ENCODE measurements at places on chromosomes 6 and 20.

GRCh38 chr6:35392111-35392702 lies 49.8 kb downstream of the PPARD start:
- no peak for DNase-seq

DNA sequence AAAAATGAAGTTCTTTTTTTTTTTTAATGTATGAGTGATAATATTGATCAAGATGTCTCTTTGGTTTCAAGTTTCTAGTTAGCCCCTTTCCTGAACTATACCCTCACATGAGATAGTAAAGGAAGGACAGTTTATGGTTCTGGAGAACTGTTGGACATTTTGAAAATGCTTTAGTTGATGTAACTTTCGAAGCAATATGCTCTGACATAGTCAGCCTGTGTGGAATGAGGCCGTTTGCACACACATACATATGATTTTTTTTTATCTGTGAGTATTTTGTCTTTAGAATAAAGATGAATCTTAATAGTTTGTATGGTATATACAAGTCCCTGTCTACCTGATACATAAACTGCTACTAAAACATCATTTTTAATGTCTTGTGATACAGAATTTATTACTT lies 177.0 kb downstream of the ARID1B start:
- no peak for DNase-seq

DNA sequence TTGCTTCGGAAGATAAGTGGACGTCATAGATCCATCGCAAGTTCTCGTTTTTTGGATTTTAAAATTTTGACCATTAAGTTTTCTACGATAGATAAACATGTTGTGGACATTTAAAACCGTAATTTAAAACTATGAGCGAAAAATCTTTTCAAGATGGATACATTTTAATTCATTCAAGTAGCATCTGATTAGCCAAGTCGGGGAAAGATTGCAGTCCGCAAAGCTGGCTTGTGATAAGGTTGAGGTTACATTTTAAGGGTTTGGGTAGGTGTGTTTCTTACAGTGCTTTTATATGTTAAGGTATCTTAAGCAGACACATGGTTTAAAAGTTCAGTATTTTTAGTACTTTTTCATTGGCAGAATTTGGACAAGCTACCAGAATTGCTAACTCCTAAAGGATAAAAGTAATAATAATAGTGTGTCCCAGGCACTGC lies 1.2 kb downstream of the WTAP start:
- DNase-seq: no peak

- DNase-seq: no peak
Measured at GRCh38 chr6:36128793-36129192, 1.5 kb upstream of the MAPK13 start.

GRCh38 chr20:5923493-5923892 lies 26.8 kb downstream of the TRMT6 start:
- no peak for DNase-seq

GRCh38 chr6:36345681-36346466 lies 9.2 kb upstream of the BNIP5 start:
- no peak for DNase-seq

GRCh38 chr6:93319304-93319703 lies 100.1 kb downstream of the EPHA7 start:
- no peak for DNase-seq

DNA sequence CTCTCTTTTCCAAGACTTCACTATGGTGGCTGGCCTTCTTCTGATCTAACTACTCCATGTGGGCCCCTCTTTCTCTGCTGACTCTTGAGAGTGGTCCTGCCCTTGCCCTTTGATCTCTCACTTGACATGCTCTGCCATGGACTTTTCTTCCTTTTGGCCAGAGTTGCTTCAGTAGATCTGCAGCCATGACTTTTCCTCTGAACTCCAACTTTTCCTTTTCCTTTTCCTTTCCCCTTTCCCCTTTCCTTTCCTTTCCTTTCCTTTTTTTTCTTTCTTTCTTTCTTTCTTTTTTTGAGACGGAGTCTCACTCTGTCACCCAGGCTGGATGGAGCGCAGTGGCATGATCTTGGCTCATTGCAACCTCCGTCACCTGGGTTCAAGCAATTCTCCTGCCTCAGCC lies 88.5 kb downstream of the JAG1 start:
- no peak for DNase-seq

GRCh38 chr6:131197716-131198115 lies 62.4 kb downstream of the AKAP7 start:
- no peak for DNase-seq

GRCh38 chr6:18664401-18664800 lies 277.3 kb downstream of the RNF144B start:
- no peak for DNase-seq

DNA sequence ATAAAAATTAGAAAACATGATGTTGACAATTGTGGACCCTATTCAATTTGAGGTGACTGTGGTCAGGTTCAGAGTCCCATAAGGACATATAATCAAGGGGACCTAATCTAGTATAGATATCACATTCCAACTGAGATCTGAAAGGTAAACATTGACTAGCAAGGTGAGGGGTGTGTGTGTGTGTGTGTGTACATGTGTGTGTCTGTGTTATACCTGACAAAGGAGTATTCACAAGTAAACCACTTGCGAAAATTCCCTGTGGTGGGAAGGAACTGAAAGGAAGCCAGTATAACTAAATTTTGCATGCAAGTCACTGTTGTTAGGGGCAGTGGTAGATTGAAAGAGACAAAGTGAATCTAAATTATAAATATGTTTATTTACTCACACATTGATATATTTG lies 723.7 kb downstream of the COL12A1 start:
- no peak for DNase-seq

DNA sequence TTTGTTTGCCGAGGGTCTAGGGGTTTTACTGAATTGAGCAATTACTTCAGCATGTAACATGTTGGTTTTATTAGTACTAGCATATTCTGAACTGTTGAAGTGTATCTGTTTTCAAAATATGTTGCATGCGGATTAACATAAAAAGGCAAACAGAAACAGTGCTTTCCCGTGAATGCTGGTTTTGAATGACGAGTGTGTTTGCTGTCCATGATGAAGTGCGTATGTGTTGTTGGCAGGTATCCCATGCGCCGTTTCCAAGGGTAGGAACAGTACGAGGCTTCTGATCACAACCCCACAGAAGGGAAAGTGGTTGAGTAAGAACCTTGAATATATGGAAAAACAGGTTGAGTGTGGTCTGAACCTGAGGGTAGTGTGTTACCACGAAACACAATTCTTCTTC lies 232.9 kb downstream of the SAMD5 start:
- DNase-seq: no peak

DNA sequence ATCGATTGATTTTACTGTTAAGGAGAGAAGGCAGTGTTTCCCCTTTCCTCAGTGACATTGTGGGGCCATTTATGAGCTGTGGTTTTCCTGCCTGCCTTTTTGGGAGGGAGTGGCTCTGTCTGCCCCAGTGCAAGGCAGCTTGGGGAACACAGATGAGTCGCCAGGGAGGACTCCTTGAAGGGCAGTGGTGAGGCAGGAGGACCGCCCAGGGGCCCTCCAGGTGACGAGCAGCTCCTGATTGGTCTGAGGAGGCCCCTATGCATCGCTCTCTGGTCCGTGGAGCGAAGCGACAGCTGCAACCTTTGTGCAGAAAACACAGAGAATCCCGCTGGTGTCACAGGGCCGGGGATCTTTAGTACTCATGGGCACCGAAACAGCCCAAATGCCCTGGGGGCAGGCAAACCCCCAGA lies 100.3 kb downstream of the TMEM242 start:
- DNase-seq: no peak

- DNase-seq: no peak
Measured at GRCh38 chr20:13736436-13737191, 48.1 kb downstream of the ESF1 start.

DNA sequence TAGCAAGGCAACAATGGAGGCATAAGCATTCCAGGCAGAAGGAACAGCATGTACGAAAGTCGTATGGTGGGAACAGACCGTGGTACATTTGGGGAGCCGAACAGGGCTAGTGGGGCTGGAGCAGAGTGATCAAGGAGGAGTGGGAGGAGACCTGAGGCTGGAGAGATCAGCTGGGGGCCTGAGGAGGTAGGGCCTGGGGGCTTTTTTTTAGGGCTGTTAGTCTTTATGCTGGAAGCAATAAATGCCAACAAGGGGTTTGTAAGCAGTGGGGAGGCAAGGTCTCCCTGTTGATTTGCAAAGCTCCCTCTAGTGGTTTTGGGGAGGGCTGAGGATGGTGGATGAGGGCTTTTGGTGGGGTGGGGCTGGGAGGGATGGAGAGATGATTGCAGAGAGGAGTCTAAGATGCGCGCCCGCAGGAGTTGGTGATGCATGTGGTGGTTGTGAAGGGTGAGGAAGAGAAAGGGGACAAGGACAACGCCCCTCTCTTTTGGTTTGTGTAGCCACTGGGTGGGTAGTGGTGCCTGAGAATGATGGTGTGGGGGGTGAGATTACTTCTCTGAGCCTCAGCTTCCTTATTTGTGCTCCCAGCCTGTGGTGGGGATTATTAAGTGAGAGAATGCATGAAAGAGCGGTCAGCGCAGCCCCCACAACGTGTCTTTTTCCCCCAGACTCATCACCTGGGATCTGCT lies 74.1 kb upstream of the TOX2 start:
- peak; percentile 12 for DNase-seq

- DNase-seq: no peak
Measured at GRCh38 chr20:957544-957943, 41.4 kb upstream of the ANGPT4 start.

GRCh38 chr6:31114541-31114878 lies at the start of gene PSORS1C1:
Gene PSORS1C1 (plus strand): TSS chr6:31114800. CDS start chr6:31129633, 14,833 bp downstream.
- DNase-seq: no peak

- DNase-seq: no peak
Measured at GRCh38 chr20:21151791-21152190, 25.9 kb downstream of the KIZ start.

DNA sequence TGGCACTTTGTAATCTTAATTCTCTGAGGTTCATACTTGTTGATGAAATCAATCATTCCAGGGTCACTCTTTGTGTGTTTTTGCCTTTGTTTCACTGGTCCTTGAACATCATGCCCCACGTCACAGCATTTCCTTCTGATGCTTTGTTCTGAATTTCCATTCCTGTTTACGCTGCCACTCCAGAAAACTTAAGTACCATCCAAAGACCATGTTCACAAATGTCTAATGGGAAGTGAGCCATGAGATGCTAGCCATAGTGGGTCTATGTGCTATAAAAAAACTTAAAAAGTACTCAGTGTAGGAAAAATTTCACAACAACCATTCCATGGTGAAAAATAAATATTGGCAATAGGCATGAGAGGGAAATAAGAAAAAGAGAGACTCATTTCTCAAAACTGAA lies 232.0 kb downstream of the IBTK start:
- DNase-seq: no peak
